ENCODE measurements at places on chromosomes 6 and 20. TPM values are rescaled to one million over a fixed set of nuclear protein-coding genes. Genes with fewer than 3 reads are reported as not detected.

DNA sequence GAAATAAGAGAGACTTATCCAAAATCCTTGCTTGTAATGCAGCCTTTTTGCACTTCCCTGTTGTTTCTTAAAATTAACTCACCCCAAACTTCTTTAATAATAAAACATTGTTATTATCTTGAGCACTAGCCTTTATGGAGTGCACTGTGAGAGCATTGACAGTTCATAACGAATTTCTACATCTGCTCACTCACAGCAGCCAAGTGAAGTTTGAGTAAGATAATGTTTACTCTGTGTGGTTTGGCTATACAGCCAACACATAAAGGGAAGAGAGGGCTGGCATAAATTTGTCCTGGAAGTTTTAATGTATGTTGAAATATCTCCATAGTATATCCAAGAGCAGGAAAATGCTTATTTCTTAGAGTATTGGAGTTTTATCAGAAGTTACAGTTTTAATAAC, 227.9 kb downstream of the FRK start:
- no peak overlapping the region for H3K4me3 ChIP-seq
- H3K27me3 ChIP-seq = no peaks in the 10 kb centered on the region
- H3K4me1 ChIP-seq = no peaks in the 10 kb centered on the region
- DNase-seq = no peak
- no peak overlapping the region for H3K27ac ChIP-seq
- H3K36me3 ChIP-seq = no peaks in the 10 kb centered on the region

DNA sequence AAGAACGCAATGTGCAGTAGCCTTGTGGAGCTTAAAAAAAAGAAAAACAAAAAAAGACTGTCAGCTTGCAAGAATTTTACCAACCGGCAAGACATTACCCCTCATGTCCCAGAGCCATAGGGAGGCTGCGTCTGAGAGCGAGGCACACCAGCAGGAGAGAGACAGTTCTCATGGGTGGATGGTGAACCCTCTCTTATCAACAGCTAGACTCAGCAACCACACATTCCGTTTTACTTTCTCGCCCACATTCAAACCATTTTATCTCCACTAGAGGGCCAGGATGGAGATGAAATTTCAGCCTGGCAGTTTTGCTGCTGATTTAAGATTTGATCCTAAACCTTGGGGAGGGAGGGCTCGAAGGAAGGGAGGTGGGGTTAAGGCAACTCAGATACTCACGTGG, 247.0 kb downstream of the ATXN1 start:
- H3K27me3 ChIP-seq = no peaks in the 10 kb centered on the region
- DNase-seq = no peak
- no peaks in the 10 kb centered on the region for H3K4me1 ChIP-seq

GRCh38 chr6:28673787-28674671, 148.3 kb downstream of the GPX5 start:
- DNase-seq = peak; percentile 73
- H3K27ac ChIP-seq = no peak overlapping the region
- no peaks in the 10 kb centered on the region for H3K4me1 ChIP-seq
- H3K4me3 ChIP-seq = peak overlapping the region; percentile 79

GRCh38 chr6:144666781-144667180, 381.6 kb downstream of the UTRN start:
- no peak overlapping the region for H3K27ac ChIP-seq
- DNase-seq = no peak
- H3K4me1 ChIP-seq = no peaks in the 10 kb centered on the region
- no peak overlapping the region for H3K4me3 ChIP-seq
- no peaks in the 10 kb centered on the region for H3K36me3 ChIP-seq
- H3K27me3 ChIP-seq = no peaks in the 10 kb centered on the region

DNA sequence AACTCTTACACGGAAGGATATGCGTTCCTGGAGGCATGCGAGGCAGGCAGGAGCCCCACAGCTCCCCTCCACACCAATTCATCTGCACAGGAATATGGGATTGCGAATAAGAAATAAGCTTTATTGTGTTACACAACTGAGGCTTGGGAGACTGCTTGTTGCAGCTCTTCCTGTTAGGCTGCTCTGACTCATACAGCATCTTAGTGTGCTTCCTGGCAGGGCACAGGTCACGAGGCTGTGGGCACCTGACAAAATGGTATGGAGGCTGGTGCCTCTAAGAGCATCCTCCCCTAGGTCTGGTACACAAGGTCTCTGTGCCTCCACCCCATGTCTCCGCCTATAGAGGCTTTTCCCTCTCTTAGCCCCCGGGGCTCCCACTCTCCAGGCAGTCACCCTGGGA, 6.8 kb downstream of the SLC22A3 start:
- no peak for DNase-seq
- H3K4me1 ChIP-seq = peaks cover 7% of the 10 kb centered on the region

- peaks cover 11% of the 10 kb centered on the region for H3K4me1 ChIP-seq
- no peak overlapping the region for H3K27ac ChIP-seq
- H3K27me3 ChIP-seq = no peaks in the 10 kb centered on the region
- H3K4me3 ChIP-seq = no peak overlapping the region
- no peaks in the 10 kb centered on the region for H3K36me3 ChIP-seq
Observed at GRCh38 chr6:54335871-54336270, 27.6 kb downstream of the TINAG start.

DNA sequence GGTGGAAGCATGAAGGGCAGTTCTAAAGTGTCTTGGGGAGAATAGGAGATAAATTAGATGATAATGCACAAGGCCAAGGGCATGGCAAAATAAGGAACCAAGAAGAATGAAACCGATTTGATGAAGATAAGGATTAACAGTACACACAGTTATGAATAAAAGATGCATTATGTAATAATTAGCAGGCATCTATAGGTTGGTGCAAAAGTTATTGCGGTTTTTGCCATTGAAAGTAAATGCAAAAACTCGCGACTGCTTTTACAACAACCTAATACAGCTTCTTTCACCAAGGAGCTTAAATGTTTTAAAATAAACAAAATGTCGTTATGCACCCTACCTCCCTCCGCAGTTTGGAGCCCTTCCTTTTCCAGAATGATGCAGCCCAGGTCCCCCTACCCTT, 29.0 kb downstream of the MAS1 start:
- DNase-seq = no peak
- H3K4me3 ChIP-seq = no peak overlapping the region
- no peaks in the 10 kb centered on the region for H3K36me3 ChIP-seq
- no peaks in the 10 kb centered on the region for H3K4me1 ChIP-seq
- H3K27me3 ChIP-seq = peaks cover 38% of the 10 kb centered on the region
- H3K27ac ChIP-seq = no peak overlapping the region

DNA sequence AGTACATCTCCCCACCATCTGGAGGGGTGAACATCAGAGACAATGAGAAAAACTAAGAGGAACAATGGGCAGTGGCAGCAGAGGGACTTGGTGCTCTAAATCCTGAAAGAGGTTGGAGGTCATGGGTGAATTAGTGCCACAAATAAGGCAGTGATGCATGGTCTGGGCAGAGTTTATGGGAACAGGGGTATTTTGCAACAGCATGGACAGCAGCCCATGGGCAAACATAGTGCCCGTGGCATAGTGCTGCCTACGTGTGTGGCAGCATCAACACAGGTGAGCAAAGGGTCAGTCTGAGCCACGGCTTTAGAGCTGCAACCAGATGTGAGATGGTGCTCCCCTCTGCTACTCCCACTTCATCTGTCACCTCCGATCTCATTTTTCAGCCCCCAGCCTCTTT, 459.1 kb upstream of the CITED2 start:
- H3K36me3 ChIP-seq = no peaks in the 10 kb centered on the region
- no peaks in the 10 kb centered on the region for H3K27me3 ChIP-seq
- DNase-seq = no peak

DNA sequence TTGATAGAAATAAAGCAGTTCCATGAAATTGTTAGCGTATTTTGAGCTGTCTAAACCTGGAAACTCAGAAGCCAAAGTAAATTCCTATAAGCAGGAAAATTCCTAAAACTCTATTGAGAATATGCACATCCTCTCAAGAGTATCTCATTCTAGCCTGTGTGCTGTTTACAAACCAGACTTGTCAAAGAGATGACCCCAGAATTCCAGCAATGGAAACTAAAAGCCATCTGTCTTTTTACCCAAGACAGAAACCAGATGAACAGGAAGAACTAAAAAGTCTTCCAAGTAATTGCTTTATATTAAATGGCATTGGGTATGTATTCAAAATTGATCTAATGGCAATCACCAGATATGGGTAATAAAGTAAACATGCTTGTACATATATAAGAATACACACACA, 92.6 kb downstream of the COL19A1 start:
- H3K4me3 ChIP-seq = no peak overlapping the region
- H3K36me3 ChIP-seq = no peaks in the 10 kb centered on the region
- H3K4me1 ChIP-seq = no peaks in the 10 kb centered on the region

- H3K4me3 ChIP-seq = no peak overlapping the region
- no peaks in the 10 kb centered on the region for H3K27me3 ChIP-seq
- H3K4me1 ChIP-seq = no peaks in the 10 kb centered on the region
Observed at GRCh38 chr6:90940812-90941481, 354.1 kb upstream of the MAP3K7 start.

DNA sequence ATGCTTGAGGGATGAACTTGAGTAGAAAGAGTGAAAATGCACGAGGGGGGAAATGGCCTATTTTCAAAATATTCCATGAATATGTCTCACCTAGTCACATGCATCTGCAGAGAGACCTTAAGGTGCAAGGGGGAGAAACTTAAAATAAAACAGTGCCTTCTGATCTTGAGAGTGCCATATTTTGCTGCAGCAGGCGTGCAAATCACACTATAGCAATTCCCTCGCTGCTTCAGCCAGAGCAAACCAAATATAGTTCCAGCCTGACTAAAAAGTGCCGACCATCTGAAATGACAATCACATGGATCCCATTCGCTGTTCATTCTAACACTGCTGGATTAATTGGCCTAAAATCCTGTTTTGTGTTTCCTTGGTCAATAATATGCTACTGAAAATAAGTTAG, 26.3 kb downstream of the KIAA0319 start:
- H3K36me3 ChIP-seq = no peaks in the 10 kb centered on the region
- no peak overlapping the region for H3K27ac ChIP-seq
- no peak for DNase-seq

The BHLHE23 gene
- not detected for total RNA-seq

DNA sequence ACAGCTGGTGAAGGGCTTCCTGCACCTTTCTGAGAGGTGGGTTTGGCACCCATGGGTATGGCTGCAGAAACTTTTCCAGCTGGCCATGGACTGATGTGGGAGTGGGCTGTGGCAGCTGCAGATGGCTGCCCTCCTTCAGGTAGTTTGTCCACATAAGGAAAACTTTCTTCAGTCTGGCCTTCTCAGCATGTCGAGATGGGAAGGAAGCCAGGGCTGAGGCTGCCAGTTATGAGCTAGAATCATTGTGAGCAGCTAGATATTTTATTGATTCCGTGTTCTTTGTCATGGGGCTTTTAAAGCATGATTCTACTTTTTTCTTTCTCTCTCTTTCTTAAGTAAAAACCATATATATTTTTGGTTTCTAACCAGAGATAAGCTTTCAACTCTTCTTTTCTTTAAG, 16.6 kb downstream of the NKX2-4 start:
- DNase-seq = no peak
- no peaks in the 10 kb centered on the region for H3K4me1 ChIP-seq
- no peak overlapping the region for H3K4me3 ChIP-seq
- H3K27ac ChIP-seq = no peak overlapping the region
- peaks cover 9% of the 10 kb centered on the region for H3K36me3 ChIP-seq

GRCh38 chr20:3374296-3374695, 33.2 kb downstream of the DNAAF9 start:
- no peak overlapping the region for H3K27ac ChIP-seq
- no peaks in the 10 kb centered on the region for H3K4me1 ChIP-seq
- no peak overlapping the region for H3K4me3 ChIP-seq
- DNase-seq = no peak
- no peaks in the 10 kb centered on the region for H3K27me3 ChIP-seq
- no peaks in the 10 kb centered on the region for H3K36me3 ChIP-seq

The TNF gene
- not detected for total RNA-seq

GRCh38 chr6:10644225-10644624, 50.2 kb downstream of the C6orf52 start:
- H3K4me1 ChIP-seq = no peaks in the 10 kb centered on the region
- DNase-seq = no peak
- no peak overlapping the region for H3K27ac ChIP-seq
- no peaks in the 10 kb centered on the region for H3K36me3 ChIP-seq
- H3K4me3 ChIP-seq = no peak overlapping the region

DNA sequence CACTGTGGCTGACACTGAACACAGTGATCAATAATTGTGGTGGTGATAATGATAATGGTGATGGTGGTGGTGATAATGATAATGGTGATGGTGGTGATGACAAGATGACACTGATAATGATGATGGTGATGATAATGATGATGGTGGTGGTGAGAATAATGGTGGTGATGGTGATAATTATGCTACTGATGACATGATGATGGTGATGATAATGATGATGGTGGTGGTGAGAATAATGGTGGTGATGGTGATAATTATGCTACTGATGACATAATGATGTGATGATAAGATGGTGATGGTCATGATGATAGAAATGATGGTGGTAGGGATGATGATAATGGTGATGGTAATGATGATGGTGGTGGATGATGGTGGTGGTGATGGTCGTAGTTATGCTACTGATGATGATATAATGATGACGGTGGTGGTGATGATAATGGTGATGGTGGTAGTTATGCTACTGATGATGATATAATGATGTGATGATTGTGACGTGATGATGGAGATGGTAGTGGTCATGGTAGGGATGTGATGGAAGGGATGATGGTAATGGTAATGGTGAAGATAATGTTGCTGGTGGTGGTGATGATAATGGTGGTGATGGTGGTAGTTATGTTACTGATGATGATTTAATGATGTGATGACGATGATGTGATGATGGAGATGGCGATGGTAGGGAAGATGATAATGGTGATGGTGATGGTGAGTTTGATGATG, 356.5 kb upstream of the CDH4 start:
- no peak for DNase-seq
- no peaks in the 10 kb centered on the region for H3K36me3 ChIP-seq
- H3K27ac ChIP-seq = no peak overlapping the region

GRCh38 chr6:102619585-102619984, 1226.1 kb downstream of the GRIK2 start:
- DNase-seq = no peak
- H3K27ac ChIP-seq = no peak overlapping the region
- no peak overlapping the region for H3K4me3 ChIP-seq
- H3K36me3 ChIP-seq = no peaks in the 10 kb centered on the region
- H3K4me1 ChIP-seq = no peaks in the 10 kb centered on the region

The RAET1L gene
- total RNA-seq = 2.8 TPM

The SLC17A4 gene
- not detected for total RNA-seq

GRCh38 chr6:82589509-82590206, 226.0 kb downstream of the TPBG start:
- H3K4me1 ChIP-seq = peaks cover 18% of the 10 kb centered on the region
- H3K27me3 ChIP-seq = no peaks in the 10 kb centered on the region
- peak; percentile 6 for DNase-seq
- H3K27ac ChIP-seq = no peak overlapping the region
- no peaks in the 10 kb centered on the region for H3K36me3 ChIP-seq
- H3K4me3 ChIP-seq = no peak overlapping the region

- no peak overlapping the region for H3K27ac ChIP-seq
- H3K4me3 ChIP-seq = no peak overlapping the region
- DNase-seq = no peak
- H3K27me3 ChIP-seq = no peaks in the 10 kb centered on the region
- no peaks in the 10 kb centered on the region for H3K4me1 ChIP-seq
- no peaks in the 10 kb centered on the region for H3K36me3 ChIP-seq
Observed at GRCh38 chr6:81731814-81732213, 20.7 kb downstream of the TENT5A start.

- no peaks in the 10 kb centered on the region for H3K36me3 ChIP-seq
- no peaks in the 10 kb centered on the region for H3K27me3 ChIP-seq
- no peak overlapping the region for H3K4me3 ChIP-seq
- H3K27ac ChIP-seq = no peak overlapping the region
Observed at GRCh38 chr6:127177030-127177922, 58.8 kb downstream of the RSPO3 start.

GRCh38 chr6:72651174-72651573, 29.3 kb downstream of the KCNQ5 start:
- no peak overlapping the region for H3K4me3 ChIP-seq
- no peaks in the 10 kb centered on the region for H3K27me3 ChIP-seq
- peaks cover 22% of the 10 kb centered on the region for H3K4me1 ChIP-seq
- no peak overlapping the region for H3K27ac ChIP-seq
- no peaks in the 10 kb centered on the region for H3K36me3 ChIP-seq
